PC-3 (cell line): ENCODE measurements at places on chromosomes 6 and 20.
A peak's percentile ranks its signal among the peaks of the same experiment; 100 is the strongest.

GRCh38 chr6:38489951-38490350, 149.8 kb downstream of the BTBD9 start:
- H3K27ac ChIP-seq, result no peak overlapping the region
- no peaks in the 10 kb centered on the region for H3K4me1 ChIP-seq
- no peak for DNase-seq
- no peaks in the 10 kb centered on the region for H3K27me3 ChIP-seq

- no peaks in the 10 kb centered on the region for H3K36me3 ChIP-seq
- no peak for DNase-seq
- peaks cover 33% of the 10 kb centered on the region for H3K27me3 ChIP-seq
- H3K4me3 ChIP-seq, result no peak overlapping the region
- no peaks in the 10 kb centered on the region for H3K4me1 ChIP-seq
- no peak overlapping the region for H3K27ac ChIP-seq
These were observed 6.2 kb upstream of the DEFB132 start for GRCh38 chr20:251354-251753.

- no peaks in the 10 kb centered on the region for H3K36me3 ChIP-seq
- H3K4me3 ChIP-seq, result no peak overlapping the region
- DNase-seq, result no peak
- H3K27me3 ChIP-seq, result no peaks in the 10 kb centered on the region
- no peak overlapping the region for H3K27ac ChIP-seq
These were observed 332.5 kb downstream of the CD83 start for GRCh38 chr6:14450133-14450504.

- H3K27me3 ChIP-seq, result no peaks in the 10 kb centered on the region
- no peak overlapping the region for H3K27ac ChIP-seq
- no peak for DNase-seq
- H3K36me3 ChIP-seq, result no peaks in the 10 kb centered on the region
These were observed 22.6 kb downstream of the ETV7 start for GRCh38 chr6:36364669-36365479.

- no peak overlapping the region for H3K4me3 ChIP-seq
- no peak for DNase-seq
These were observed 195.9 kb downstream of the CDH4 start for GRCh38 chr20:61447952-61448351.

DNA sequence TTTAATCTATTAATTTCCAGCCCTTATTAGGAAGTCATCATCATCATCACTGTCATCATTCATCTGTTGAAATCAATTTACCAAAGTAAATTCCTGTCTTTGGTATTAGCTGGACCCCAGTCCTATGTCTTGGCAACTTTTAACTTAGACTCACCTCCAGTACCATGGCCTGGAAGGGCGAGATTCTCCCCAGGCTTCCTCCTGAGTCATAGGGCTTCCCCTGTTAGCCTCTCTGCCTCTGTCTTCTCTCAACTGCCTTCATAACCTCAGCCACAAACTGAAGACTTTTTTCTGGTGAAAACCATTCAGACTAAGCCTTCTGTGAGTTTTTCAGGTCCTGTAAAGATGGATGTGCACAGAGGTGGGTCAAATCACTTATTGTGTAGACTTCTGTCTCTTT, 95.0 kb downstream of the NKAIN2 start:
- no peak for DNase-seq
- H3K4me1 ChIP-seq, result no peaks in the 10 kb centered on the region
- H3K27ac ChIP-seq, result no peak overlapping the region
- no peaks in the 10 kb centered on the region for H3K36me3 ChIP-seq
- H3K4me3 ChIP-seq, result no peak overlapping the region

DNA sequence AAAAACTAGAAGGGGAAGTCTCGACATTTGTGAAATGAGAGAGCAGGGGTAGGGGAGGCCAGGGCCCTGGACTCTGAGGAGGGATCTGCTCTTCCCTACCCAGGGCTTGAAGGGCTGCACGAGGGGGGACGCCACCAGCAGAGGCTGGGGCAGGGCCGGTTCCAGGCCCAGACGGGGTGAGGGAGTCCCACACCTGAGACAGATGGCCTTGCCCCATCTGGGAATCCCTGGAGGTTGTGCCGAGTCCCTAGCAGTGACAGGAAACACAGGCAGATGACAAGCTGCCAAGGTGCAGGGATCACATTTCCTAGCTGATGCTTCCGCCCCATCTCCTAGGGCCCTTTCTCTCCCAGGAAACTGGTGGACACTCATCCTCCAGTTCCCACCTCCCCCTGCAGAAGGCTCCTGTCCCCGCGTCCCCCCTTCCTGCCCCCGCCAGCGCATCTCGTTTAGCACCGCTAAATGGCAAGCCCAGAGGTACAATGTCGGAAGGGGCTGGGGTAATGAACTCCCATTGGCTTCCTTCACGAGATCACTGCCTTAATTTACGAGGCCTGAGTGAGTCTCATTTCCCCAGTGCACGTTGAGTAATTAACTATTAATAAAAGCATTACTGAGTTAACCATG, 35.2 kb upstream of the CDH22 start:
- no peaks in the 10 kb centered on the region for H3K4me1 ChIP-seq
- DNase-seq, result peak; percentile 25
- H3K4me3 ChIP-seq, result no peak overlapping the region
- peaks cover 41% of the 10 kb centered on the region for H3K27me3 ChIP-seq
- no peaks in the 10 kb centered on the region for H3K36me3 ChIP-seq
- no peak overlapping the region for H3K27ac ChIP-seq
